ENCODE measurements at places on chromosomes 16 and 17. TPM values are rescaled to one million over a fixed set of nuclear protein-coding genes. Genes with fewer than 3 reads are reported as not detected.

The HES7 gene
- total RNA-seq, result not detected

The KRTAP4-6 gene
- not detected for total RNA-seq

The CDH3 gene
- not detected for total RNA-seq

The PARN gene
- total RNA-seq, result 24.6 TPM

The EPX gene
- total RNA-seq, result not detected

The TMEM100 gene
- not detected for total RNA-seq

The NKD1 gene
- total RNA-seq, result not detected

The WDR90 gene
- 50.0 TPM for total RNA-seq

The HP gene
- total RNA-seq, result not detected

The PDIA2 gene
- 0.99 TPM for total RNA-seq

The LGALS9 gene
- total RNA-seq, result 52.4 TPM

The CDH16 gene
- not detected for total RNA-seq

The ETV4 gene
- total RNA-seq, result 32.2 TPM

The FBXW10B gene
- total RNA-seq, result 2.5 TPM

The KRT222 gene
- not detected for total RNA-seq

The C1QTNF1 gene
- 4.0 TPM for total RNA-seq

The MYH2 gene
- total RNA-seq, result not detected

Measured in endothelial cell of umbilical vein (primary cell).